MCF 10A (cell line): ENCODE measurements at places on chromosomes 1 and 21. TPM values are rescaled to one million over a fixed set of nuclear protein-coding genes. Genes with fewer than 3 reads are reported as not detected.
A peak's percentile ranks its signal among the peaks of the same experiment; 100 is the strongest.

Gene CHIA
- total RNA-seq: not detected in 2 replicates

Gene CLCNKA
- total RNA-seq: not detected in 2 replicates

GRCh38 chr1:106037526-106037925 is 1018.9 kb upstream of the PRMT6 start:
- no peak for DNase-seq

- no peak for DNase-seq
Measured at GRCh38 chr1:65308781-65309303, 501 bp upstream of the DNAJC6 start.

DNA sequence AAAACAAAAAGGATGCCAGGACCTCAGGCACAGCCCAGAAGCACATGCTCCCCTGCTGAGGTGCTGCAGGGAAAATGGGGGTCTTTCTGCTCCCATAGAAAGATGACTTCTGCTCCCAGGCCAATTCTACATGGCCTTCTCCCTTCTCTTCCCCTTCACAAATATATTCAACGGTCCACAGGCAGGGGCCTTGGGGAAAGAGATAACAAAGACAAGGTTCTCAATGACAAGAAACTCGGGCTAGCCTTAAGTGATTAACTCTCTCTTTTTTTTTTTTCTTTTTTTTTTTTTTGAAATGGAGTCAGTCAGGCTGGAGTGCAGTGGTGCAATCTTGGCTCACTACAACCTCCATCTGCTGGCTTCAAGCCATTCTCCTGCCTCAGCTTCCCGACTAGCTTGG is 54.2 kb downstream of the H3-3A start:
- DNase-seq: no peak

- no peak for DNase-seq
Measured at GRCh38 chr1:22587247-22587646, 24.0 kb downstream of the EPHA8 start.

GRCh38 chr1:108107658-108108057 is 92.5 kb downstream of the SLC25A24 start:
- peak; percentile 48 for DNase-seq

DNA sequence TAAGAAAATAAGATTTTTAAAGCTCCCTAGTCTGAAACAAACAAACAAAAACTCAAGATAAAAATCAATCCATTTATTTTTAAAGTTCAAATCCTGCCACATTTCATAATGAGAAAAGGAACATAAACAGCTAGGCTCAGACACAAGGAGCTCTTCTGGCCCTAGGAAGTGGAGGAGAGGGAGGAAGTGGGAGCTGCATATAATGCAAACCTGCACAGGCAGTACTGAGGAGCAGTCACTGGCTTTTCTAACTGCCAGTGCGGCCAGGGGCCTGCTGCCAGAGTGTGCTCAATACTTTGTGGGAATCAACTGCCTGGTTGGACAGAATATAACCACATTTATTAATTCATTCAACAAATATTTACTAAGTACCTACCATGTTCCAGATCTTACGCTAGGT is 139.8 kb upstream of the SPATA6 start:
- no peak for DNase-seq
